Liver (tissue), 10 donors: ENCODE measurements at places on chromosomes 6 and 20.

DNA sequence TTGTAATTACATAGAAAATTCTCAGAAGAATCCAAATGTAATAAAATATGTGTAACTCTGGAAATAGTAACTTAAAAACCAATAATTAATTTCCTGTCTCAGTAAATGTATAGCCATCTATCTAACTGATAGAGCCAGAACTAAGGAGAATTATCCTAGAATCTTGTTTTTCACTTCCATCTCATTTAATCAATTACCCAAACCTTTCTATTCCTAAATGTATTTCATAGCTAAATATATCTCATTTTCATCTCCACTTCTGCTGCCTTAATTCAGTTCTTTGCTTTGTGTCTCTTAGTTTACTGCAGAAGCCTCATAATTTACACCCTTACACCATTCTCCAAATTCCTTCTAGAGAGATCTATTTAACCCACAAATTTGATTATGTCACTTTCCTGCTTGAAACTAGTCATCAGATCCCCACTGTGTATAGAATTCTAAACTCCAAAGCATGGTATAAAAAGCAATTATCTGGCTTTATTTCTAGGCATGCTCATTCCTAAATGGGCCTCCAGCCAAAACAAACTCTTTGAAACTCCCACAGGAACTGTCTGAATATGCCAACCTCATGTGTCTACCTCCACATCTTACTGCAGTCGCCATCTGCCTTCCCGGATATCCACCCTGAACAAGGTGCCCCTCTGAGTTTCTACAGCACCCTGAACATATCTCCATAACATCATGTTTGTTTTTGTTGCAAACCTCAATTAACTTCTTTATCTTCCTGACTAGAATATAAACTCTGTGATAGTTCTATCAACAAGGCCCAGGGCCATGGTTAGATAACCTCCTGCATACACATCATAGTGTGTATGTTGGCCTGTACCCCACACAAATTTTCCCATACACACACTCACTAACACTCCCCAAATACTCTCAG is 70.5 kb upstream of the ADTRP start:
- no peak for DNase-seq

- DNase-seq = no peak
Measured at GRCh38 chr6:105178110-105178509, 1.7 kb downstream of the POPDC3 start.

- no peak for DNase-seq
Measured at GRCh38 chr6:82396964-82397751, 33.5 kb downstream of the TPBG start.

DNA sequence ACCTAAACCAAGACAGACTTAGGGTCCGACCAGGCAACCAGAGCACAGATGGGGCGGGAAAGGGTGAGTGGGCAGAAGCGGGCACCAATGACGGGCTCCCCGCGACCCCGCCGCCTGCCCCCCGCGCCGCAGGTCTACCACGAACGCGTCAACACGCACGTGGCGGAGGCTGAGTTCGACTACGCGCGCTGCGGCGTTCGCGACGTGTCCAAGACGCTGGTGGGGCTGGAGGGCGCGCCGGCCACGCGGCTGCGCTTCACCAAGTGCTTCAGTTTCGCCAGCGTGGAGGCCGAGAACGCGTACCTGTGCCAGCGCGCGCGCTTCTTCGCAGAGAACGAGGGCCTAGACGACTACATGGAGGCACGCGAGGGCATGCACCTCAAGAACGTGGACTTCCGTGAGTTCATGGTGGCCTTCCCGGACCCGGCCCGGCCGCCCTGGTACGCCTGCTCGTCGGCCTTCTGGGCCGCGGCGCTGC is 5.1 kb downstream of the TMEM151B start:
- no peak for DNase-seq

DNA sequence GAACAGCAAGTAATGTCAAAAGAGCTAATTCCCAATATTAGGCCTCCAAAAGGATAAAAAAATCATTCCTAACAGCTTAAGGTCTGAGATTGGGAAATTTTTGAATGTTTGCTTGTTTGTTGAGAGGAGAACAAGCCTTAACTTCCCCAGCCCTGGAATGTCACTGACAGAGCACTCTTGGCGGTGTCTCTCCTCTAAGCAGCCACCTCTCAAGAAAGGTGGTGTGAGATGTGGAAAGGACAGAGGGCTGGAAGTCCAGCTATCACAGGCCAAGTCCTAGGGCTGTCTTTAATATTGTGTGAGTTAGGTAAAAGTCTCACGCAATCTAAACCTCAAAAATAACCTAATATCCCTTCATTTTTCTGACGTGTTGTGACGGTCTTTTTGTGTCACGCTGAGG is 101.6 kb downstream of the MTFR2 start:
- DNase-seq = no peak

- no peak for DNase-seq
Measured at GRCh38 chr20:37538003-37538402, 10.3 kb upstream of the BLCAP start.

DNA sequence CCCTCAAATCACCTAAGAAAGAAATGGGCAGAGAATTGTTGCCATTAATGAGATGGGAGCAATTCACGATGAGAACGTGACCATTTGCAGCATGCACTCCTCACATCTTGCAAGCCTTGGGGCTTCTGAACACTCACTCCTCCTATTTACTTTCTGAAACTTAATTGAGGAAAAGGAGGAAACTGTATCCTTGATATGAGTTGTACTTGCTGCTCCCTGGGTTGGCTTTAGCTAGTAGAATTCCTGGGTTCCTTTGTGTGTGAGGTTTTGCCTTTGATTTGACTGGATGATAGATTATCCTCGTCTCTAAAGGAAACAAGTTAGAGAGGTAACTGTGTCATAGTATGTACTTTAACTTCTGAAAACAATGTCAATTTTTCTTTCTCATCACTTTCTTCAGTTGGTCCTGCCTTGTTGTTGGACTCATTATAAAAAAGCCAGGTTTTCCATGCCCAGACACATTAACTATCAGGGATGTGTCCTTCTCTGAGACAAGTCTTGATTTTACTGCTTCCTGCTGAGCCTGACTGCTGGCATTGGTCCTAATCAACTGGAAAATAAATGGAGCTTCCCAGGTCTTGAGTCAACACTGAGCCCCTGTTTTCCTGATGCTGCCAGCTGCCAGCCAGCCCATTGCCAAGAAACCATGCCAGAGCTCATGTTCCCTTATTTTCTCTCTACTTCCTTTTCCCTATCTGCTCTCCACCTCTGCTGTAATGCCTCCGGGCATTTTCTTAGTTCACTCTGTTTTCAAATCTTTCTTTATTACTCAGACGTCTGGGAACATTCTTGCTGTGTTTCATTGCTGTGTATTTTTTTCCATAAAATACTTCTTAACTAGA is 6.0 kb upstream of the MRAP2 start:
- DNase-seq = no peak

GRCh38 chr20:34491226-34491931 is 24.8 kb upstream of the DYNLRB1 start:
- DNase-seq = no peak

GRCh38 chr20:44954211-44954610 is 6.0 kb downstream of the TOMM34 start:
- DNase-seq = no peak

- no peak for DNase-seq
Measured at GRCh38 chr6:166556863-166557322, 29.6 kb downstream of the RAMACL start.

GRCh38 chr6:170552765-170553533 is at the start of gene PSMB1:
Gene PSMB1 (minus strand): TSS chr6:170553307. CDS start chr6:170553242, 65 bp downstream.
- peak; percentile 90 for DNase-seq

- no peak for DNase-seq
Measured at GRCh38 chr20:8858181-8858787, 210.6 kb upstream of the PLCB4 start.

DNA sequence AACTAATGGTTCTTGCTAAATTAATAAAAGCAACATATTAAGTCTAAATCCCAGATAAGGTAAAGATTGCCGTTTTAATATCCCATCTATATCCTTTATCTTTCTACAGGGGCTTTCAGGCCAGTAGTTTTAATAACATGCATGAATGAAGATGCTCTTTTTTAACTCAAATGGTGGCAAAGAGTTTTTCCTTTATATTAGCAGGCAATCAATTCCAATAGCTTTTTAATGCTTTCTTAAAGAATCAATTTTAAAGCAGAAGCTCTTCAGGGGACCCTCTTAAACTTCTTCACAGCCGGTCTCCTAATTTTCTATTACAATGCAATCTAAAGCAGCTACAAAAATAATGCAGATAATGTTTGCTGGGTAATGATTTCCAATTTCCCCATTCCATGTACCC is 107.8 kb upstream of the HS3ST5 start:
- no peak for DNase-seq

DNA sequence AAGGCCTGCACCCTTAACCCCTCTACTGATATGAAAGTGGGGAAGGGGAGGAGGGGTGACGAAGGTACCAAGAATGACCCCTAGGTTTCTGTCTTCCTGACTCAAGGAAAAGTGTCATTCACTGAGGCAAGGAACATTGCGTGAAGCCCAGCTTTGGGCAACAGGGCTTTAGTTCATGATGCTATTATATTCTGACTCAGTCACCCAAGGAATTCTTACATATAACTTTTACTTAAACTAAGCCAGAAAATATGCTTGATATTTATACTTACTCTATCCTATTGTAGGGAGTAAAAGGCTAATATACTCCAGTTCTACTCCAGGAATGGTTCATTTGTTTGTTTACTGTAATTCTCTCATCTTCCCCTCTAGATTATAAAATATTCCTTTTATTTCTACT is 60.5 kb downstream of the DOP1A start:
- no peak for DNase-seq

DNA sequence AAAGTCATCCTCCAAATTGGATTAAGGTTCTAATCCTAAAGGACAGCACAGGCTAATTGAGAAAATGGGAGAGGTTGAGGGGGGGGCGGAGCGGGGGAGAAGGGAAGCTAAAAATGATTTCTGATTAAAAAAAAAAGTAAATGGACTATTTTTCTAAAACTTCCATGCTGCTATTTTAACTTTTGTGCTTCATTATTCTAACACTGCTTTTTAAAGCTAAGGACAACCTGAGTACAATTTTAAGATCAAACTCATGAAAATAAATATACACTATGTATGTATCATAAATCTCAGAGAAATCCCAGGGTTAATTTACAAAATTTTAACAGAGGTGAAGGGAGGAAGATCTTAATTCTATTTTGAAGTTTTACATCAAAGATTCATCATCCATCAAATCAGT is 4.4 kb downstream of the MAN1A1 start:
- DNase-seq = no peak

DNA sequence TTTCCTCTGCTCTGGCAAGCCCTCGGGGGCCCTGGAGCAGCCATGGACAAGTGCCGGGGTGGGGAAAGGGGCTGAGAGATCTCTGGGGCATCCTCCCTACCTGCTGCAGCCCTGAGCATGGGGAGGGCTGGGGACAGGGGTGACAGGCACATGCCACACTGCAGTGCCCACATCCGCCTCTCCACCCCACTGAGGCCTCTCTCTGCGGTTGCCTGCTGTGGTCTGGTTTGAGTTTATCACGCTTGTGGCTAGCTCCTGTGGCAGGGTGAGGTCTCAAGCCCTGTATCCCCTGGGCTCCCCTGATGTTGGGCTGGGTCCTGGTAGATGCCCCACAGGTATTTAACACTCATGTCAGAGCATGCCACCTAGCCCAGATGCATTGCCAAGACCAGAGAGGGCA is 52.9 kb upstream of the MLN start:
- DNase-seq = no peak

GRCh38 chr6:112122756-112123155 is 35.4 kb downstream of the FAM229B start:
- no peak for DNase-seq

DNA sequence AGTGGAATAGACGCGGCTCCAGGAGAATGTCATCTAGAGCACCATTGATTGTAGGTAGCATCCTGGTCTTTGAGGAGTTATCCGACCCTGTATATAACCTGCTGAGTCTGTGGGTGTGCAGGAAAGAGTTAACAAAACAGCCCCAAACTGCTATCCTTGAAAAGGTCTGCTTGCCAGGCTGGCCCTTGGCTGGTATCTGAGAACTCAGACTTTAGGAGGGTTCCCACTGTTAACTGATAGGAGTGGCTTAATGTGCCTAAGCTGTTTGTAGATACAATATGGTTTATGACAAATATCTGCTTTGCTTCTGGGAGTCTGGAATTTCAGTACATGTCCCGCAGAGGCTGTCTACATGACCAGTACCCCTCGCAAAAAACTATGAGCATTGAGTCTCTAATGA is 27.6 kb upstream of the MCUR1 start:
- DNase-seq = no peak

DNA sequence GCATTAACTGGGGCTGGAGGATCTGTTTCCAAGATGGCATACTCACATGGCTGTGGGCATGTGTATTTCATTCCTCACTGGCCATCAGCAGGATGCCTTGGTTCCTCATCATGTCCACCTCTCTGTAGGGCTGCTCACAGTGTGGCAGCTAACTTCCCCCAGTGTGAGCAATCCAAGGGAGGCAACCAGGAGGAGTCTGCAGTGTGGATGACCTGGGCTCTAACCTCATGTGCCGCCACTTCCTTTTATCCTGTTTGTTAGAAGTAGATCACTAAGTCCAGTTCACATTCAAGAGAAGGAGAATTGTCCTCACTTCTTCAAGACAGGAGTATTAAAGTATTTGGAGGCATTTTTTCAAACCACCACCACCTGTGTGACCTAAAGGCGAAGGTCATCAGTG is 54.4 kb downstream of the MTHFD1L start:
- DNase-seq = no peak

DNA sequence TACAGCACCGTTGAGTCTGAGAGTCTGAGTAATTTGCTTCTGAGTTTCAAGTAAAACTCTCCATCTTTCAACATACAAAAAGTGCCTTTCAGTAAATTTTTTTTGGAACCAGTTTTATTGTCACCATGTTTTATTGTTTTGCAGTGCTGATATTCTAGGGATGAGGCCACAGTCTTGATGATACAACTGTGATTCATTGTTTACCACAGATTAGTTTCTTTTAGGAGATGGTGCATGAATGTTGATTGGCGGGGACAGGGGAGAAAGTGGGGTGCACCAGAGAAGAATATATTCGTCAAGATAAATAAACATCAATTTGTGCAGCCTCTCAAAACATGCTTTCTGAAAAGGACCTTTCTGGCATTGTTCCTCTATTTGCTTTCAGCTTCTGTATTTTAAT is 109.0 kb downstream of the MCHR2 start:
- DNase-seq = no peak

- DNase-seq = no peak
Measured at GRCh38 chr6:34145161-34146020, 496 bp downstream of the GRM4 start.

DNA sequence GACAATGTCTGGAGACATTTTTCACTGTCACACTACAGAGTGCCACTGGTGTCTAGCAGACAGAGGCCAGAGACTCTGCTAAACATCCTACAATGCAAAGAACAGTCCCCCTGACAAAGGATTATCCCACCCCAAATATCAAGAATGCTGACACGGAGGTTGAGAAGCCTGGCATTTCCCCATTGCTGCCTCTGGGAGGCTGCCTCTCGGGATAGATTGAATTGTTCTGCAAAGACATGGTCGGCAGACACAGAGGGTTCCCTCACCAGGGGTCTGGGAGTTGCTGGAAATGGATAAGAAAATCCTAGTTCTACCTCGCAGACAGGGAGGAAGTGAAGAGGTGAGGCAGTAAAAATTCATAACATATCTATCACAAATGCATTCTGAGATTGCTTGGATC is 166.4 kb upstream of the AGPAT4 start:
- no peak for DNase-seq
